Activated CD4-positive, alpha-beta T cell treated with anti-CD3 and anti-CD28 coated beads, Interleukin-2, amount 50 U/mL, for 24 hours (primary cell): ENCODE measurements at places on chromosomes 11 and 22.

GRCh38 chr22:17101475-17102296 lies 16.9 kb downstream of the IL17RA start:
- DNase-seq, result no peak

- no peak for DNase-seq
These were observed 106.1 kb downstream of the SLC1A2 start for GRCh38 chr11:35313066-35313759.

- no peak for DNase-seq
These were observed 19.3 kb upstream of the XKR3 start for GRCh38 chr22:16844529-16844928.

DNA sequence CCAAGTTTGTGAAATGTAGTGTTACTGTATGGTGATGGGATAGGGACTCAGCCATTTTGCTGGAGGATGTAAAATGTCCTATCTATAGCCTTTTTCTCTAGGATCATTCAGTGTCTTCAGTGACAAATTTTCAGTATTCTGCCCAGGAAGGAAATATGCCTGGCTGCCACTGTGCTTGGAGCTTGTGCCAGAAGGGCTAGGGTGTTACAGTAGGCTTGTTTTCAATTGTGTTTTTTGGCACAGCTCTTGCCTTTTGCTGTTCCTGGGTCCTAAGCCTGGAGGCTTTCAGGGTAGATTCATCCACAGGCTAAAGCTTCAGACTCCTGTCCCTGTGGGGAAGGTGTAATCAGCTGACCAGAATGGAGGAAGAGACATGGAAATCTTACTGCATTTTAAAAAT lies 22.0 kb upstream of the PHOX2A start:
- no peak for DNase-seq

GRCh38 chr22:39534092-39534506 lies 1.6 kb upstream of the RPS19BP1 start:
- no peak for DNase-seq

- no peak for DNase-seq
These were observed 6.0 kb upstream of the CD248 start for GRCh38 chr11:66322732-66323427.

GRCh38 chr22:17964156-17964555 lies 60.2 kb downstream of the MICAL3 start:
- DNase-seq, result no peak

- no peak for DNase-seq
These were observed 6.4 kb upstream of the MFRP start for GRCh38 chr11:119352857-119353260.

DNA sequence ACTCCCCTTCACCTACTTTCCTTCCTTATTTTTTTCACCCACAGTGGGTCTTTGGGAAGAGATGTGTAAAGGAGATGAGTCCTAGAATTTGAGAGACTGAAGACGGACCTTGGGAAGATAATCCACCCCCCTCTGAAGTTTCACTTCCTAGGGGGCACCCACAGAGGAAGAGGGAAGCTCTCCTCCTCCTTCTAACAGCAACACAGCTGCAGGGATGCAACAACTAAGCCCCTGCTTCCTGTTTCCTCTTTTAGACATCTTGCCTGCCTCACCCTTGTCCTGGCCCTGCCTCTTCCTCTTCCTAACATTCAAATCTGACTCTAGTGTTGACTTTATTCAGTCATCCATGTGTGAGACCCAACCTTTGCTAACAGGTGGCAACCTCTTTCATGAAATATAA lies 424.6 kb downstream of the BUD13 start:
- DNase-seq, result no peak

DNA sequence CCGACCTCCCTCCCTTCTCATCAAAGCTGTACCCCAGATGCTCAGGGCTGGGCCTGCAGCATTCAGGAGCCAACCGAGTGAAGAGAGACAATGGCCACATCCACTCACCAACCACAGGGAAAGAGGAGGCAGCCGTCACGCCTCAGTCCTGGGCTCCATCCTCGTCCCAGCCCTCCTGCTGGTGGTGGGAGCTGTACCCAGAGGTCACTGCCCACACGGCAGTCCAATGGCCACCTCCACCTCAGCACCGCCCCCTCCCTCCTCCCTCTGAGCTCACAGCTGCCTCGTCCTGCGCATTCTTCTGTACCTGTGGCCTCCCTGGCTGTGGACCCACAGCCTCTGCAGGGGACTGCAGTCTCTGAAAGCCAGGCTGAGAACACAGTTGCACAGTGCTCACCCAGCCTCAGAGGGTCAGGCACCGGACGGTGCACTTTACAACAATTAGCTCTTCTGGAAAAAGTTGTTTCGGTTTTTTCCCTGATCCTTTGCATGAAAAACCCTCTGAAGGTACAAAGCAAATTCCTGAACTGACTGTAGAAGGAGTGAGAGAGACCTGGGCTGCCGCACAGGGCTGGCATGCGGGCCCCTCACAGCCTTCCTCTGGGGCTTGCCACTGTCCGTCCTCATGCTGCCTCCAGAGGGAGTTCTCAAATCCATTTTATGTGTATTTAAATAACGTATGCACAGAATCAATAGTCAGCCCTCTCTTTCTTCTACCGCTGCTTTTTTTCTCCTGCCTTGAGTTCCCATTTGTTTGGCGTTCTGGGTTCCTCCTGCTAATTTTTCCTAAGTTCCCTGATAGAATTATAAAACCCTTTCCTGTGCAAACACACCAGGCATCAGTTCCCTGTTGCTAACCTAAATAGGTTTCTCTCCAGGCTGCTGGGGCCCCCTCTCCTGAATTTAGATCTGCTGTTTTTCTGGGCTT lies 52.7 kb downstream of the PHF21B start:
- no peak for DNase-seq

- DNase-seq, result no peak
These were observed 704.8 kb downstream of the DLG2 start for GRCh38 chr11:84922212-84922805.

- no peak for DNase-seq
These were observed 190.7 kb downstream of the JRKL start for GRCh38 chr11:96580476-96581040.

DNA sequence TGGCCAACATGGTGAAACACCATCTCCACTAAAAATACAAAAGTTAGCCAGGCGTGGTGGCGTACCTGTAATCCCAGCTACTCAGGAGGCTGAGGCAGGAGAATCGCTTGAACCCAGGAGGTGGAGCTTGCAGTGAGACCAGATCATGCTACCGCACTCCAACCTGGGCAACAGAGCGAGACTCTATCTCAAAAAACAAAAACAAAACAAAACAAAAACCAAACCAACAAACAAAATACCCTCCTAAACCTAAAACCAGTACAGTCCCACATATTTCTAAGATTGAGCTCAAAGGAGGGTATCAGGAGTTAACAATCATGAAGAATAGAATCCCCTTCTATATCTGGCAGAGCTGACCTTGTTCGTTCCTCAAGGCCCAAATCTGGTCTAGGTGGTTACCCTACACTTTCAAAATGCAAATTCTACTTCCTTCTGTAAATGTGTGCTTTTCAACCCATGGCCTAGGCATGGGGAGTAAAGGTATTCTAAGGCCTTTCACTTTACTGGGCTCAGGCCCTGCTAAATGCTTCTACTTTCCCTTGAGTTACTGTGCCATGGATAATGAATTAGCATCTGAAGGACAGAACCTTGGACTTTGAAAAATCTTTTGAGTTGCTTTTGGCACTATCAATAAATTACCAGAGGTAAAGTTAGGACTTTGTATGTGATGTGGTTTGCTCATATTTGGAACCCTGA lies 10.4 kb upstream of the PPP2R1B start:
- DNase-seq, result no peak

DNA sequence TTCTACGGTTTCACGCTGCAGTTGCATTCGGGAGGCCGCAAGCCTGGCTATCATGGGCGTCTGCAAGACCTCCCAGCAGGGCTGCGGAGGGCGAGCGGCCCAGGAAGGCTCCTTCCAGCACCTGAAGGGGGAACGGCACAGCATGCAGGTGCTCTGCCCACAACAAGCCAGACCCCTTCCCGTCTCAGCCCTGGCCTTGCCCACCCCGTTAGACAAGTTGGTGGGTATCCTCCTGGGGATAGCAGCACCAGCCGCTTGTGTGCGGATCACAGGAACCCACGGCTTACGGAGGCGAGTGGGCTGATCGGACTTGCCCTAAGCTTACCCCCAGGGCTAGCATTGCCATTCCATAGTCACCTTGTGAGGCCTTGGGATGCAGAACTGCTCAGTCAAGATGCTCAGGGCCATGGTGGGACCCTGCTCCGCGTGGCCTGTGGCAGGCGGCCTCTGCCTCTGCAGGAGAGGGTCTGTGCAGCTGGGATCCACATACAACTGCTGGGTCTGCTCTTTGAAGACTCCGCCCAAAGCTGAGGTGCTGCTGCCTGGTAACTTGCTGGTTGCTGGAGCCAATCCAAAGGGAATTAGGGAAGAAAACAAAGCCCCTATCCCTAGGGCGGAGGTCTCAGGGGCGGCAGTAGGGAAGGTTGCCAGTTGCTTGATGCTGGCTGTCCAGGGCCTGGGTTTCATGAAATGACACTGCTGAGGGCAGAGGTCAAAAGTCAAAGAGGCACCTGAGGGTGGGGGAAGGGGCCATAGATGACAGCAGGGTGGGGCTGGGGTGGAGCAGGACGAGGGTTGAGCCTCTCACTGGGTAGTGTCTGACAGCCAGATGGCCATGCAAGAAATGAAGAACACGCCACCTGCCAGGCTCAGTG lies 1.4 kb upstream of the OSBPL5 start:
- DNase-seq, result no peak

GRCh38 chr22:27386186-27386585 lies 415.4 kb downstream of the MN1 start:
- DNase-seq, result no peak

GRCh38 chr11:66056501-66056900 lies 4.3 kb downstream of the SF3B2 start:
- DNase-seq, result no peak

DNA sequence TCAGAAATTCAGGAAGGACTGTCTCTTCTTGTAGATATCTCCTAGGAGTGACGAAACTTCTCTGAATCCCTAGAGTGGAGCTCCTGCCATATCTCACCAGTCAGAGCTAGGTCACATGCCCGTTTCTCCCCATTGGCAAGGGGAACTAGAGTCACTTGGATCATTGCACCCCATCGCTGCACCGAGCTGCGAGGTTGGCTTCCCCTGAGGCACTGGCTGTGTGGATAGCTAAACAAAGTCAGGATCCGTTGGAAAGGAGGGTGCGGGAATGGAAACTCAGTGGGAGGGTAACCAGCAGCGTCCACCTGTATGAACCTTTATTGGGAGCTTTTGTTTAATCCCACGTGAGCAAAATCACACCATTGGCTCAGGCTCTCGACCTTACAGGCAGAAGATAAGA lies 283.8 kb downstream of the BRD1 start:
- DNase-seq, result no peak

- DNase-seq, result peak; percentile 13
These were observed 34.7 kb upstream of the SEPTIN5 start for GRCh38 chr22:19679522-19680101.

DNA sequence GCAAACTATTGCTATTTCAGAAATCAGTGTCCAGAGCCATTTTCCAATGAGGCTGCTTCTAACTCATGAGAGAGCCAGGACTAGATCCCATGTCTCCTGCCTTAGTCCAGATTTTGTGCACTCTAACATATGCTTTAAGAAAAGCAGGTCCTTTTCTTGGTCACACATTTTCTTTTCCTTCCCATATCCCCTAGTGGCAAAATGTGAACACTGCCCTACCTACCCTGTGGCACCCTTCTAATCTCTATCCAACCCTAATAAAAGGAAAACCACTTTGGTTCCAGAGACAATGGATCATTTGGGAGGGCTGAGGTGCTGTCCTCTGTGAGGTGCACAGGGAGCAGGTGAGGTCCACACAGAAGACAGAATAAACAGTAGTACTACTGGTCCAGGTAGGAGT lies 72.0 kb upstream of the DDI1 start:
- DNase-seq, result no peak
